ENCODE measurements at places on chromosomes 12 and 14.
A peak's percentile ranks its signal among the peaks of the same experiment; 100 is the strongest.

GRCh38 chr12:33322519-33322918 lies 117.1 kb downstream of the SYT10 start:
- DNase-seq: no peak

DNA sequence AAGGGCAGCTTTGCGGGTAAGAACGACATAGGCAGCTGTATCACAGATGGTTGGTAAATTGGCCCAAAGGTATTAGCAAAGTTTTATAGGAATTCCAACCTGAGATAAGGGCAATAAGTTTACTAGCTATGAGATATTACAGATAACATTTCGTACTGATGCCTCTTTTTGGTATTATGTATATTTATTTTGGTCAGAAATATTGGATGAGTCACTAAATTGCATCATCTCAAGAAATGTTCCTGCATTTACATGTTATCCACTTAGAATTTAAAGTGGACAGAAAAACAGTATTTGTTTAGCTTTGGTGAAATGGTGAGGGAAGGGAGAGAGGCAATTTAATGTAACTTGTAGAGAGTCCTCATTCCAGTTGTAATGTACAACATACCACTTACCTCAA lies 65.1 kb upstream of the PZP start:
- no peak for DNase-seq

DNA sequence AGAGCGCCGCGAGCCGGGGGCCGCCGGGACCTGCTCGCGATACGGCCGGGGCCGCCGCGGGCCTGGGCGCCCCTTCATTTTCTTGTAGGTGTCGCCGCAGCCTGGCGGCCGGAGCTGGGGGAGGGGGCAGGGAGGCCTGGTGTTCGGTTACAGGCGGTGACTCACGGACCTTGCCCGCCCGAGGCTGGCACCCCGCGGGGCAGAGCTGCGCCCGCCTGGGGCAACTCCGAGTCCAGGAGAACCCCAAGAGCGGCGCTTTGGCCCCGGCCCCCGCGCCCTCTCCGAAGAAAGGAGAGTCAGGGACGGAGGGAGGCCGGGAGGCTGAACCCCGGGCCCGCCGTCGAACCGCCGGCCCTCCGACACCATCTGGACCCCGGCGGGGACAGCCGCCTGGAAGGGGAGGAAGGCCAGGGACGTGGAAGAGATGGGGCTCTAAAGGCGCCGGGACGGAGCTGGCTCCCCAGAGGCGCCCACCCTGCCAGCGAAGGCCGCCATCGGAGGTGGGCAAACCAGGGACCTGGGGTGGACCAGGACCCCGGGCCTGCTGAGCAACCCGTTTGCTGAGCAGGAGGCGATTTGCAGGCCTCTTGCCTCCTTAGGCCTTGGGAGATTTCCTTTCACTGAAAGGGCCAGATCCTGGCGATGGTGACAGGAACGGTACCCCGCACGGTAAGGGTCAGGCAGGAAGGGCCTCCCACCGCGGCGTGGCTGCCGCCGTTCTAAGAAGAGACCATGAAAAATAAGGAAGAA lies 843 bp upstream of the NUAK1 start:
- DNase-seq: peak; percentile 45

DNA sequence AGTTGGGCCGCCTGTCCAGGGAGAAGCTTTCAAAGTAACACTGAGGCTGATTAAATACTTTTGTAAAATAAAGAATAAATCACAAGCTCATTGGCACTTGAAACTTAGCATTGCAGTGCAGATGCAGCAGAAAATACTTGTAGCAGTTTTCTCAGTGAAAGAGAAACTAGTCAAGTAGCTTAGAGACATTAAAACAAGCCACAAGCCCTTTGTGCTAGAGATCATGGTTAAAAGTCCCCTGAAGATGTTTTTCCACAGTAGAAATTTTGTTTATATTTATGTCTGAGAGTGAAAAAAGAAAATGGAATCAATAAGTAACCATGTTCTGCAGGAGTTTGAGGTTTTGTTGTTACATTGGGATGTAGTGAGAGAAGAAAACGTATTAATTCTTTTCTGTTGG lies 5.9 kb downstream of the PSEN1 start:
- DNase-seq: no peak

GRCh38 chr14:56487761-56488160 lies 91.8 kb upstream of the TMEM260 start:
- no peak for DNase-seq

DNA sequence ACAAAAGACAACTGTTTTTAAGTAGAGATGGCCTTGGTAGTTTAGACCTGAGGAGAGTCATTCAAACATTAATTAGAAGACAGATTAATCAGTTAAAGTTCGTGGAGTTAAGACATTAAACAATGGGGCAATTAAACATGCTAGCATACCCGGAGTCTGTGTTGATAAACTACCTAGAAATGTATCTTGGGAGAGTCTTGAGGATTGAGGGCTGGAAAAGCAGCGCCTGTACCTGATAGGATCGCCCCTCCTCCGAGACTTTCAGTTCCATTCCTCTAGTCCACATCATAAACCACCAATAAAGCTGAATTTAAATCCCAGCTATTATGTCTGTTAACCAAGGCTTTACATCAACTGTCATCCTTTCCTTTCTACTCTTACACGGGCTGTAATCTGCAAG lies 1.0 kb upstream of the KRAS start:
- DNase-seq: no peak

DNA sequence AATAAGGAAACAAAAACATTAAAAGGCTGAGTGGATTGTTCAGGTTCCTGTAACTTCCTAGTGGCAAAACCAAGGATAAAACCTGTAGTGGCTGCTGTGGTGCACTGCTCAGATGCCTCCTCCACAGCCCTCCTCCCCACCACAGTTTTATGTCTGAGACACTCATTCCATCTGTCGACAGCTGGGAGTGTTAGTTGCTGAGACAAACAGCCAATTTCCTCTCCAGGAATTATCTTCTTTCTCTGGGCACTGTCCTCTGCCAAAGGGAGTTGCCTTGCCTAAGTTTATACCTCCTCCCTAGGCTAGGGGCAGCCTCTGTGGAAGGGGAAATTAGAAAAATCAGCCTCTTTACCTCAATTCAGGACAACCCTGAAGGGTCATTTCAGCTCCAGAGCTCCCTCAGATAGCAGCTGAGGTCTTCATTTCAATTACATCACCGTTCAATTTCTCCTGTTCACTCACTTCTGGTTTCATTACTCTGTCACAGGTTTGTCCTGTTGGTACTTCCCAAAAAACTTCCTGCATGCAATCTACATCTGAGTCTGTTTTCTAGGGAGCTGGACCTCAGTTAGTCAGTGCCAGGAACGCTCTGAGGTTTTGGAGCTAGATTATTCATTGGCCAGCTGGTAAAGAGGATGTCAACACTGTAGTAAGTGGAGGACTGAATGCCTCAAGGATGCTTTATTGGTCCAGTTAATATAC lies 74.9 kb upstream of the ATP2B1 start:
- DNase-seq: peak; percentile 27

DNA sequence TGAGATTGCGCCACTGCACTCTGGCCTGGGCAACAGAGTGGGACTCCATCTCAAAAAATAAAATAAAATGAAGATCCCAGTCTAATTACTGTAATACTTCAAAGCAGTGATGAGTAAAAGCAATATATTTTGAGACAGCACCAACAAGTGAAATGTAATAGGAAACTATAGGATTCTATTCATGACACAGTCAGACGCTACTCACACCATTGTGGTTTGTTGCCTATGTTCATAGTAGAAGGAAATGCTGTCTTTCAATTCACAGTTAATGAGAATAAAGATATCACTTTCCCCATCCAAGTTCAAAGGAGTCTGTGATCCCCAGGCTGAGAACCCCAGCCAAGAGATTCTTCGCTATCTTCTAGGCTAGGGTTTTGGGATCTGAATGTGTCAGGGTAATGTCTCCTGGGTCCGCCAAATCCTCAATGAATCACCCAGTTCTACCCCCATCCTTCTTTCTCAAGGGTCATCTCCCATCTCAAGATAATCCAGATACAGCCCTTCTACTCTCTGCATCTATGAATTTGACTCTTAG lies 16.6 kb upstream of the DTX1 start:
- no peak for DNase-seq

- no peak for DNase-seq
These were observed 56.2 kb upstream of the SLC2A13 start for GRCh38 chr12:40162033-40162432.

- DNase-seq: no peak
These were observed 979 bp downstream of the DDX54 start for GRCh38 chr12:113184098-113184899.

DNA sequence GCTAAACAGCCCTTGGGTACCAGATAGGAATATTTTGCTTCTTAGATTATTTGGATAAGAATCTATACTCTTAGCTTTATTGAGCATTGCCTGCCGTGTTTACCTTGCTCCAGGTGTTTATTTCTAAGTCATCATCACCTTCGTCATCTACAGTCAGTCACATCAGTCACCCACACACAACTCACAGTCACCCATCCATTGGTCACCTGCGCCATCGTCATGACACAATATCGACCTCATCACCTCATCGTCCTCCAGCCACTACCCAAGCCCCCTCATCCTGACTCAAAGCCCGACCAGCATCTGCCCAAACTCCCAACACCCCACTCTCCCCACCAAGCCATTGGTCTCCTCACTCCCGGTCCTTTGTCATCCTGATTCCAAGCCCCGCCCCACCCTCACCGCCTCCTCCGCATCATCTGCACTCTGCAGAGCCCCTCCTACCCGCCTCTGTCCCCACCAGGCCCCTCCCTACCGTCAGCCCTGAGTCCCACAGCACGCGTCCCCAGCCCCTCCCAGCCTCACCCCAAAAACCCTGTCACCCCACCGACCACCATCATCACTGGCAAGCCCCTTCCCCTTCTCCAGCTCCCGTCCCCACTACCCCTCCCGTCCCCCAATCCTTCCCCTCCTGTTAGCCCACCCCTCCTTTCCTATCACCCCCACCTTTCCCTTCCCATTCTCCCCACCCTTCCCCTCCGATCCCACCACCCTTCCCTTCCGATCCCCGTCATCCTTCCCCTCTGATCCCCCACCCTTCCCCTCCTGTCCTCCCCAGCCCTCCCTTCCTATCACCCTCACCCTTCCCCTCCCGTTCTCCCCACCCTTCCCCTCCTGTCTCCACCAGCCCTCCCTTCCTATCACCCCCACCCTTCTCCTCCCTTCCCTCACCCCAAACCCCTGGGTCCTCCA lies 9.8 kb downstream of the DLK1 start:
- no peak for DNase-seq

DNA sequence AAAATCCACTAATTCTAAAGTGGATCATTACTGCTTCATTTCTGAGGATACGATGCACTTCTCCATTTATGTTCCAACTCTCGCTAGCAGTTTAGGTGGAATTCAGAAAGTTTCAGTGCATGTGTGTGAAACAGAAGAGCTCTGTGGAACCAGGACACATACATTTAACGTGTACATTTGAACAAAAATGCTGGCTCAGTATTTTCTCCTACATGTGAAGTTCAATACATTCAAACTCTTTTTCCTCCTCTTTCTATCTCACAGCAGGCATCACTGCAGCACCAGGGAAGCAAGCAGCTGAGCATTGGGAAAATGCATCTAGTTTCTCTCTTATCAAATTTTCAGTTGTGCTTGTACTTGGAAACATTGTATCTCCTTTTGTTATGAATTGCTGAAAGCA lies 169.4 kb upstream of the CNTN1 start:
- no peak for DNase-seq

DNA sequence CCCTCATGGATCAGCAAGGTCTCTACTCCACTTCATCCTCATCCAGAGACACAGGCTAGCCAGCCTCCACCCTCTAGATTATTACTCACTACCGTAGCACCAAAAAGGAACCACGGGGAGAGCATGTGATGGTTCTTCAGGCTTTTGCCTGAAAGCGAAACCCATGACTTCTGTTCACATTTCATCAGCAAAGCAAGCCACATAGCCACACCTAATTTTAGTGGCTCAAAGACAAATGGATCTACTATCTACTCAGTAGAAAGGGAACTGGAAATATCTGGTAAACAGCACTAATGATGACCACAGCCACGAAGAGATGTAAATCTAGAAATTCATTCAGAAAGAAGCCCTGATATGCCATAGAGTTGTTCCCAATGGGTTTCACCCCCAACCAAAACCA lies 51.4 kb downstream of the VCPKMT start:
- DNase-seq: peak; percentile 92

DNA sequence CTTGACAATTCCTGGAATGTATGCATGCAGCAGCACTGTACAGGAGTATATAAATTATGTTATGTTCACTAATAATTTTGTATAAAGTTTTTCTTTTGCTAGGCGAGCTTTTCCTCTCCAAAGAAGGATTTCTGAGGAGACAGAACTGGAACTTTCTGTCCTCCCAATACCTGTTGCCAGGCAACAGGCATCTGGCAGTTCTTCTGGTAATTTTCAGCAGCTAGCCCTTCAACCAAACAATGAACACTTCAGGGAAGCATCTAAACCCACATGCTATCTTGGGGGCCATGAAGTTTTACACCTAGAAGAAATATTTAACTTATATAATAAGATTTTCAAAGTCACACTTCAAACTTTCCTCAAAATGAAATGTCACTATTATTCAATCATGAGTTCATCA lies 162.9 kb upstream of the SYT10 start:
- no peak for DNase-seq

DNA sequence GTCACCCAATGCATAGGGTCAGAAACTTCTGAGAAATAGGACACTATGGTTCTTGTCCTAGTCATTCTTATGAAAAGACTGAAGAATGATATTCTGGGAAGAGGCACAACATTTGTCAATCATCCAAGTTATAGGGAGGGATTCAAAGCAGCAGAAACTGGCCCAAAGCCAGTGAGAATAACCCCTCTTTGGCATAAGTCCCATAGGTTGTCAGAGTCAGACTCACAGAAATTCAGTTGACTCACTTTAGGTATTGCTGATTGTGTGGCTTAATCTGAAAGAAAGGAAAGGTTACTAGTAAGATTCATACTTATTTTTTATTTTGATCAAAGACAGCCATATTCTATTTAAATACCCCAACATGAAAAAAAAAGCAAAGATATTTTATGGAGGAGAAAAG lies 151.0 kb downstream of the SRGAP1 start:
- no peak for DNase-seq

- DNase-seq: no peak
These were observed 80.5 kb upstream of the PCED1B start for GRCh38 chr12:46998811-46999368.
